ENCODE measurements at places on chromosomes 16 and 17. TPM values are rescaled to one million over a fixed set of nuclear protein-coding genes. Genes with fewer than 3 reads are reported as not detected.

DNA sequence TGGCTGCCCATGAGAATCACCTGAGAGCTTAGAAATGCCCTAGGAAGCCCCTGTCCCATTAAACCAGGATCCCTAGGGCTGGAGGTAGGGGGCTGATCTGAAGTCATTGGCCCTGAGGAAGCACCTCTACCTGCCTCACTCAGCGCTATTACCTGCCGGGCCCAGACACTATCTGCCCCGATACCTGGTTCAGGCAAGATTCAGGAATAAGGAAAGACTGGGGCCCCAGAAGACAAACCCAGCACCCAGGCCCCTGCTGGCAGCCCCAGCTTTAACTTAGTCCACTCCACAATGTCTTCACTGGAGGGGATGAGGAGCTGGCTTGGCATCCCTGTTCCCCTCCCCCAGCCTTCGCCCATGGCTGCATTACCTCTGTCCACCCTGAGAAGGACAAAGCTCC lies 126.3 kb downstream of the GAS7 start:
- H3K27ac ChIP-seq, result no peak overlapping the region
- H3K27me3 ChIP-seq, result no peaks in the 10 kb centered on the region
- H3K4me1 ChIP-seq, result no peaks in the 10 kb centered on the region

DNA sequence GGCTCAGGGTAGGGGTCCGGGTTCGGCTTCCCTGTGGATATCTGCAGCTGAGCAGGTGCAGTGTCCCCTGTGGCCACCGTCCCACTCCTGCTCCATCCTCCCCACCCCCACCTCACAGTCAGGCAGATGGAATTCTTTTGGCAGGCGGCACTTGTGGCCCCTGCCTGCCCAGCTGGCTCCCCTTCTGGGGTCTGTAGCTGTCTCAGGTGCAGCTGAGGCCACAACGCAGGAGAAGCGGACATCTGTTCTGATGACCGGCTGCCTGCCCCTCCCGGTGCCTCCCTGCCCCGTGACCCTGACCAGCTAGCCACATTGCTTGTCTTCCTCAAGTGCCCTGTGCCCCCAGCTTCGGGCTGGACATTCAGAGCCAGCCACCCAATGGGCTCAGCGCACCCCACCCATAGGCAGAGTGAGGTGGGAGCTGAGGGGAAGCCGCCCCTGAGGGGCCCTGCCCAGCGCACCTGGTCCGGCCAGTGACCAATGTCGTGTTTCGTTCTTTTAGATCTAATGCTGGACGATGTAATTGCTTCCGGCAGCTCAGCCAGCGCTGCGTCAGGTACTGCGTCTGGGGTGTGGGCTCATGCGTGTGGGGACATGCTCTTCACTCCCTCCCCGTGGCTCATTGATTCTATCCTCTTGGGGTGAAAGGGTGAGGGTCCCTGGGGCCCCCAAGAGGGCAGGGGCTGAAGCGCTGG lies 25.2 kb upstream of the ABCC3 start:
- no peak overlapping the region for H3K27ac ChIP-seq
- no peaks in the 10 kb centered on the region for H3K27me3 ChIP-seq
- H3K36me3 ChIP-seq, result no peaks in the 10 kb centered on the region
- no peak overlapping the region for H3K4me3 ChIP-seq
- no peak for DNase-seq
- H3K4me1 ChIP-seq, result no peaks in the 10 kb centered on the region

DNA sequence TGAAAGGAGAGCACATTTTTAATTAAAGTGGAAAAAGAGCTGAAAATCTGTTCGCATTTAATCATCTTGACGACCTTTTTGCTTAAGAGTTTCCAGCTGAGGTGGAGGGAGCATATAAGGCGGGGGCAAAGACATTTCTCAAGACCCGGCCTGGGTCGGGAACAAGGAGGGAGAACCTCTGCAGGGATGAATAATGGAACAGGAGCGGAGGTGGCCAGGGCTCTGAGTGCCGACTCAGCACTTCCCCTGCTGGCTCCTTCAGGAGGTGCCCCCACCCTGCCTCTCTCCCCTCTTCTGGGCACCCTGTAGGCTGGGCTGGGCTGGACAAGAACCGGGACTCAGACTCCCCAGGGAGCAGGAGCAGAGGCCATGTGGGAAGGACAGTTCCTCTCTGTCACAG lies 7.9 kb upstream of the NGFR start:
- H3K4me1 ChIP-seq, result no peaks in the 10 kb centered on the region
- no peaks in the 10 kb centered on the region for H3K27me3 ChIP-seq
- H3K27ac ChIP-seq, result no peak overlapping the region

DNA sequence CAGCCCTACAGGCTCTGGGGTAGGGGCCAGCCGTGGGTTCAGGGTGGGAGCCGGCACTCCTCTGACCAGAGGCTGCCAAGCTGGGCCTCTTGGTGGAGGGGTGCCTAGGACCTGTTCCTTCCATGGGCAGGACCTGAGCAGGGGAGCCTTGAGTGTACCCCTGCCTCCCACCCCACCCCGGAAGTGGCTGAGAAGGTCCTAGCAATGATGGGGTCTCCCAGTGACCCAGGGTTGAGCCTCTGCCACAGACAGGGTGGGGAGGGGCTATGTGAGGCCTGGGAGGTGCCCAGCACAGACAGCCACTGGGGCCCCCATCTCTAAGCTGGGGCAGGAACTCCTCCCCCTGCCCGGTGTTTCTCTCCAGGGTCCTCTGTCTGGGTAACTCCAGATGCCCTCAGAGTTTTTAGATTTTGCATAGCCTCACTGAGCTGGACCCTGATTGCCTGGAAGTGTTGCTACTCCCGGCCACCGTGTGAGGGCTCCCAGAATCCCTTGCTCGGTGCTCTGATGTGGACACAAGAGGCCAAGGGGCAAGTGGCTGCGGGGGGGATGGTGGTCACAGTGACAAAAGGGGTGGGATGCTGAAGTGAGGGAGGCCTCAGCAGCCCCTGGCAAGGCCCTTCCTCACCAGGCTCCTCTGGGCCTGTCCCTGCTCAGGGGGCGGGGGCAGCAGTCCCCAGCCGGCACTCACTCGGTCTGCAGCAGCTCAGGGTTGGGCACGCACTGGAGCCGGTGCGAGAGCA lies 6.4 kb upstream of the MTSS2 start:
- H3K27ac ChIP-seq, result peak overlapping the region; percentile 92
- H3K4me1 ChIP-seq, result peaks cover 30% of the 10 kb centered on the region
- no peak for DNase-seq
- H3K4me3 ChIP-seq, result no peak overlapping the region

- H3K27me3 ChIP-seq, result no peaks in the 10 kb centered on the region
- no peak overlapping the region for H3K27ac ChIP-seq
- H3K4me3 ChIP-seq, result no peak overlapping the region
- H3K4me1 ChIP-seq, result no peaks in the 10 kb centered on the region
- DNase-seq, result no peak
Observed at GRCh38 chr16:10541366-10541765, 39.0 kb downstream of the EMP2 start.

DNA sequence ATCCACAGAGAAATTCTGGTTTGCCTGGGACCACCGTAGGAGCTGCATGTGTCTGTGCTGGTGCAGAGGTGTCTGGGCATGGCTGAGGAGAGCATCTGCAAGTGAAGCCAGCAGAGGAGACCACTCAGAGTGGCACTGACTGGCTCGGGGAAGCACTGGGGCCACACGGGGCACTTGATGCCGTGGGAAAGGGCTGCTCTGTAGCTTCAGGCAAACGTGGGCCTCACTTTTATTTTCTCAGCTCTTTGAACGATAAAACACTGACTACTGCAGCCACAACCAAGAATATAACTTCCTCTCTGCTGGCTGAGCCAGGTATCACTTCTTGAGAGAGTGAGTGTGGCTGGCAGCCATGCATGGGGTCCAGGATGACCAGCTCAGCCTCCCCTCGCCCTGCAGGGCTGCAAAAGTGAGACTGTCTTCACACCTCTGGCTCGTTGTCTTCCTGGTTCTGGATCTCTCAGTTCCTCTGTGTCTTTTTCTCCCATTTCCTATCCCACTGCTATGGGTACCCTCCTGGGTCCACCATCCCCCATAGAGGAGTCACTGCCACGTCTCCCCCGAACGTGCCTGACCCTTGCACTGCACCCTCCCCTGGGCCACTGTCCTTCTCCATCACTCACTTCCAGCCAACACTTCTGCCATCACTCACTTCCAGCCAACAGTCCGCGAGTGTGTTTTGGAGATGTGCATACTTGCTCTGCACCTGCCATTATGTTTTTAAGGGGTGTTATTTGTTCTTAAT lies 201.4 kb upstream of the CHMP6 start:
- H3K4me1 ChIP-seq, result no peaks in the 10 kb centered on the region
- no peaks in the 10 kb centered on the region for H3K27me3 ChIP-seq
- H3K36me3 ChIP-seq, result no peaks in the 10 kb centered on the region
- DNase-seq, result no peak
- no peak overlapping the region for H3K4me3 ChIP-seq

DNA sequence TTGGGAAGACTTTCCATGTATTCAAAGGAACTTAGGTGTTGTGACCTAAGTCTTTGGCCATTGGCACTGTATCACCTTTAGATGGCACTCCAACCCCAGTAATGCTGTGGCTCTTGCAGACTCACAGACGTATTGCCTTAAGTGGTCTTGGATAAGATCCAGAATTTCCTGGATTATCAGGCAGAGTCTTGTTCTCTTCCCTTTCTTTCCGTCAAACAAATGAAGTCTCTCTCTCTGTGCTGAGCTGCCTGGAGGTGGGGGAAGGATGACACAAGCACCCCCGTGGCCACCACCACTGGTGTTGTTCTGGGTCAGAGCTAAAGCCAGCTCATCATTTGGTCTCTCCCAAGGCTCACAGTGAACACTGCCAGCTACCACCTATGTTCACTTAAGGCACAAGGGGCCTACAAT lies 789.9 kb upstream of the KIF2B start:
- H3K27ac ChIP-seq, result no peak overlapping the region
- no peaks in the 10 kb centered on the region for H3K27me3 ChIP-seq
- DNase-seq, result no peak
- no peaks in the 10 kb centered on the region for H3K4me1 ChIP-seq
- H3K36me3 ChIP-seq, result no peaks in the 10 kb centered on the region
- no peak overlapping the region for H3K4me3 ChIP-seq

DNA sequence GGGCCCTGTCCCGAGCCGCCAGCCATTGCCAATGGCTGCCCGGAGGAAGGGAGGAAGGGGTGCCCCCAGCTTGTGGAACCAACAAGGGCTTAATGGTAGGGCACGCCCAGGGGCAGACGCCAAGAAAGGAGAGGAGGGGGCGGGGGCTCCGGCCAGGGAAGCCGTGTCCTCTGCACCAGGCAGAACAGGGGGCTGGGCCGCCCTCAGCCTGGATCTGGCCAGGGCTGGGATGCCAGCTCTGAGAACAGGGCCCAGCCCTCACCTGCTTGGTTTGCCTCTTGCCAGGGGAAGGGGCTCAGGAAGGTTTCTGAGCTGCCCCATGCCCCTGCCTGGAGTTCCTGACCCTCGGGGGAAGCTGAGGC lies 35.8 kb upstream of the SLC38A10 start:
- H3K36me3 ChIP-seq, result no peaks in the 10 kb centered on the region
- no peak for DNase-seq
- H3K27me3 ChIP-seq, result no peaks in the 10 kb centered on the region
- no peak overlapping the region for H3K4me3 ChIP-seq
- peaks cover 15% of the 10 kb centered on the region for H3K4me1 ChIP-seq

- no peak for DNase-seq
- H3K27me3 ChIP-seq, result no peaks in the 10 kb centered on the region
- no peaks in the 10 kb centered on the region for H3K36me3 ChIP-seq
- no peak overlapping the region for H3K27ac ChIP-seq
- no peaks in the 10 kb centered on the region for H3K4me1 ChIP-seq
Observed at GRCh38 chr17:74182041-74182723, 21.3 kb upstream of the RPL38 start.

- H3K4me3 ChIP-seq, result no peak overlapping the region
- DNase-seq, result no peak
- no peak overlapping the region for H3K27ac ChIP-seq
- H3K4me1 ChIP-seq, result no peaks in the 10 kb centered on the region
- H3K27me3 ChIP-seq, result no peaks in the 10 kb centered on the region
Observed at GRCh38 chr16:50448522-50448921, 79.7 kb upstream of the BRD7 start.

- no peak overlapping the region for H3K4me3 ChIP-seq
- H3K4me1 ChIP-seq, result peaks cover 10% of the 10 kb centered on the region
- H3K36me3 ChIP-seq, result no peaks in the 10 kb centered on the region
- H3K27me3 ChIP-seq, result no peaks in the 10 kb centered on the region
- no peak for DNase-seq
- no peak overlapping the region for H3K27ac ChIP-seq
Observed at GRCh38 chr17:61508912-61509311, 56.7 kb downstream of the TBX4 start.

DNA sequence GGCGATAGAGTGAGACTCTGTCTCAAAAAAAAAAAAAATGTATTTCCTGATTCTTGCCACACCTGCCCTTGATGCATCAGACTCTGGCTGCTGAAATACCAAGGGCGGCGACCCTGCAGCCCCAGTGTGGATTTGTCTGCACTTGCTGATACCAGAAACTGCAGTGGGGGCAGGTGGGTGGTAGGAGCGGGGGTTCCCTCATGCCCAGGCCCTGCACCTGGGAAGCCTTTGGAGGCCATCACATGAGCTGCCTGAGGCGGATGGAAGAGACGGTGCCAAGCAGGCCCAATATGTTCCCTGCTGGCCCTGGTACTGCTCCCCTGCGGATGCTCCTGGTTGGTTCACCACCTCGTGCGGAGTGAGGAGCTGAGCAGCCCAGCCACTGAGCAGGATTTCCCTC lies 50.6 kb downstream of the MARF1 start:
- H3K4me3 ChIP-seq, result no peak overlapping the region
- no peak overlapping the region for H3K27ac ChIP-seq
- no peaks in the 10 kb centered on the region for H3K36me3 ChIP-seq

GRCh38 chr17:68602289-68602688 lies 1.1 kb upstream of the FAM20A start:
- no peaks in the 10 kb centered on the region for H3K36me3 ChIP-seq
- H3K4me3 ChIP-seq, result no peak overlapping the region
- DNase-seq, result no peak

- no peaks in the 10 kb centered on the region for H3K27me3 ChIP-seq
- H3K4me1 ChIP-seq, result no peaks in the 10 kb centered on the region
- H3K36me3 ChIP-seq, result no peaks in the 10 kb centered on the region
- no peak overlapping the region for H3K27ac ChIP-seq
- H3K4me3 ChIP-seq, result no peak overlapping the region
- DNase-seq, result no peak
Observed at GRCh38 chr16:26651464-26651863, 415.3 kb upstream of the C16orf82 start.

DNA sequence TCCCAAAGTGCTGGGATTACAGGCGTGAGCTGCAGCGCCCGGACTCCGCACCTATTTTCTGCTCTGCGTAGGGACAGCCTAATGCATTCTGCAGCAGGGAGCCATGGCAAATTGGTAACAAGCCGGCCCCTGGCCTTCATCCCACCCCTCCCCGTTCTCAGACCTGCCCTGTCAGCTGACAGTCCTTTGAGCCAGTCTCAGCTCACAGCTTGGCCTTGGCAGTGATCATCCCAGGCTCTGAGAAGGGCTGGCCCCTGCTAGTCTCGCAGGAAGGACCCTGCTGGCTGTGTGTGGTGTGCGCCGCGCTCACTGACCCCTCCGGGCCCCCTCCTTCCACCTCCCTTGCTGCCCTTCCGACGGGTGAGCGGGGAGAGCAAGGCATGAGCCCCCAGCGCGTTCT lies 10.3 kb upstream of the NPTX1 start:
- no peaks in the 10 kb centered on the region for H3K36me3 ChIP-seq
- no peaks in the 10 kb centered on the region for H3K4me1 ChIP-seq
- DNase-seq, result no peak
- peaks cover 16% of the 10 kb centered on the region for H3K27me3 ChIP-seq
- H3K27ac ChIP-seq, result no peak overlapping the region

Gene AATK
- 6.6 TPM for total RNA-seq

Gene KIF2B
- not detected for total RNA-seq

Gene SCN4A
- total RNA-seq, result 0.23 TPM

Gene ARHGAP23
- 27.3 TPM for total RNA-seq

Gene RHOT2
- total RNA-seq, result 169 TPM

Gene MPV17L
- total RNA-seq, result 13.5 TPM

Gene PERCC1
- 45.2 TPM for total RNA-seq

Gene TBC1D3L
- total RNA-seq, result 11.4 TPM

Gene MED1
- total RNA-seq, result 22.9 TPM

Gene CCL17
- not detected for total RNA-seq

Gene MT1A
- total RNA-seq, result not detected

Gene FN3K
- 16.9 TPM for total RNA-seq

Gene PSMD3
- total RNA-seq, result 116 TPM
